ENCODE measurements at places on chromosomes 3 and 15.

GRCh38 chr3:46303240-46303639 is 50.7 kb upstream of the CCR2 start:
- DNase-seq: no peak

DNA sequence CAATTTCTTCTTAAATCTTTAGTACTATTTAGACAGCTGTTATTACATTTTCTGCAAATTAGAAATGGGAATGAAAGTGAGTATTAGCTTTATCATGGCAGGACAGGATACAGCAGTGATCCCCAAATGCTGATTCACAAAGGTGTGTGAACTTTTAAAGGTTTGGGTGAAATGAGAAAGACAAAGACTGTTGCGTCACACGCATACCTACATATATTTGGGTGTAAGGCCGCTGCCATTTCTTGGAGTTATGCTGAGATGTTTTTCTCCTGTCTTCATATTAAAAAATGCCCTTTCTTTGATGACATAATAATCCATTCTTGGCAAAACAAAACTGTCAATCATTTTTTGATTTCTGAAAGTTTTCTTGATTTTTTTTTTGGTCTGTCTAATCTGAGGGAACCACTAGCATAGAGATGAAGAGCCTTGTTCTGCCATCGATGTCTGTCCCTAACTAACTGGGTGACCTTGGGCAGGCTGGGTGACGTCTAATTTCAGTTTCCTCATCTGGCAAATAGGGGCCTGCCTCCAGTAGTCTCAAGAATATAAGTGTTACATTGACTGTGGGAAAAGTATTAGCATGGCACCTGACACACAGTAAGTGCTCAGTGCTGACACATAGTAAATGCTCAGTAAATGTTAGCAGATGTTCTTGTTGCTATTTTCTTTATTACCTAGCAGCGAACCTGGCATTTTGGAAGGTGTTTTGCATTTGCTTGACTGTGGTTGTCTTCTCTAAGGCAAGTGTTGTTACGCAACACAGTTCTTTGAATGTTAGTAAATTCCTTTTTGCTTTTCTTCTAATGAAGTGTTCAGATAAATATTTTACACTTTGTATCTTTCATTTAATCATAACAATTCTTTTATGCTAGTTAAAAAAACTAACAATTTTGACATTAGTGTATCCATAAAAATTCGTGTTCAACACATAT is 5.0 kb downstream of the MITF start:
- no peak for DNase-seq

DNA sequence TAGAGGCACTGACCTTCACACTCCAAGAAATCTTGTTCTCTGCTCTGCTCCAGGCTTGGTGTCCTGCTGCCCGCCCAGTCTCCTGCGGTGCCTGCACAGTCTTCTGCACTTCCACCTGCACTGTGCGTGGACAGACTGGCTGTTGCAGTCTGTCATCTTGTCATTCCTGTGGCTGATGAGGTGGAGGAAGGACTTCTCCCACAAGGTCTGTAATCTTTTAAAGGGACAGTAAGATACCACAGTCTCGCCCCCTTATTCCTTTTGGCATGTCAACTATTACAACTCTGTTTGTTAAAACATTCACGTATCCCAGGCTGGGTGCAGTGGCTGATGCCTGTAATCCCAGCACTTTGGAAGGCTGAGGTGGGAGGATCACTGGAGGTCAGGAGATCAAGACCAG is 54.1 kb upstream of the IGF2BP2 start:
- no peak for DNase-seq

DNA sequence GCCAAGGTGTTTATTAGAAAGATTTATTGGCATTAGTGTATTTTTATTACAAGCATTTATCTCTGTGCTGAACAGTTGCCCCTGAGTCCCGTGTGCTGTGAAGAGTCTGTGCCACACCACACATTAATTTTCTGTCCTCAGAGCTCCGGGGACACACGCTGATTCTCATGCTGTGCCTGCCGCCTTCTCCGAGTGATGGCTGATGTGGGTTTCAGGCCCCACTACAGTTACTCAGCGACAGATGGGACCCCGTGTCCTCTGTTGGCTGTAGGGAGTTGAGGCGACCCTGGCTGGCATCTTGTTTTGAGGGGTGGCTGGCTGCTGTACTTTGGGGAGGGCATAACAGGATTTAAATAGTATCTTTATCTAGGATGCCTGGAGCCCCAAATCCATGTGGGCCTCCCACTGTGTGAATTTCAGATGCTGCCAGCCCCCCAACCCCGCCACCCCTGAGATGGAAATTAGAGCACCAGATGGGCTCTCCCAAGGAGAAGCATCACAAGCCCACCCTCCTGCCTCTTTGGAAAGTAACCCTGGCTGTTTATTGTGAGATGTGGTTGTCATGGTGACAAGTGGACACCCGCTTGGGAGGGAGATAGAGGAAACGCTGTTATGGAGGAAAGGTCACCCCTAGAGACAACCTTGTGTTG is 185.6 kb downstream of the APBA2 start:
- no peak for DNase-seq

- DNase-seq: no peak
Measured at GRCh38 chr3:54137311-54137710, 15.0 kb downstream of the CACNA2D3 start.

DNA sequence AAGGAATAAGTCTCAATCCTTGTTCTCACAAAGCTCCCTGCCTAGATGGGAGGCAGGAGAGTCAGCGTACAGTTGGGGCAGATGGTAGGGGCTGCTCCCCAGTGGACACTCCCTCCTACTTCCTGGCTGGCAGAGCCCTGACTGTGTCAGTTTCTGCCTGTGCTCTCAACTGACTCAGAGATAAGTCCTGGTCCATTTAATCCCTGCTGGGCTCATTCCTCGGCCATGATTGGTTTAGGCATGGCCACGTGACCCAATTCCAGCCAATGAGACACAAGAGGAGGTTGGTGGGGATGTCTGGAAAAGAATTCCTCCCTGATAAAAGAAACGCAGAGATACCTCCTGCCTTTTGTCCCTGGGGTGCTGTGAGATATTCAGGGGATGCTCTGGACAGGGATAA is 118.1 kb upstream of the SLC6A11 start:
- no peak for DNase-seq

- peak; percentile 86 for DNase-seq
Measured at GRCh38 chr3:42581709-42582473, at the start of gene SEC22C. Gene SEC22C (minus strand): TSS chr3:42581967. CDS start chr3:42569046, 12,921 bp downstream.

DNA sequence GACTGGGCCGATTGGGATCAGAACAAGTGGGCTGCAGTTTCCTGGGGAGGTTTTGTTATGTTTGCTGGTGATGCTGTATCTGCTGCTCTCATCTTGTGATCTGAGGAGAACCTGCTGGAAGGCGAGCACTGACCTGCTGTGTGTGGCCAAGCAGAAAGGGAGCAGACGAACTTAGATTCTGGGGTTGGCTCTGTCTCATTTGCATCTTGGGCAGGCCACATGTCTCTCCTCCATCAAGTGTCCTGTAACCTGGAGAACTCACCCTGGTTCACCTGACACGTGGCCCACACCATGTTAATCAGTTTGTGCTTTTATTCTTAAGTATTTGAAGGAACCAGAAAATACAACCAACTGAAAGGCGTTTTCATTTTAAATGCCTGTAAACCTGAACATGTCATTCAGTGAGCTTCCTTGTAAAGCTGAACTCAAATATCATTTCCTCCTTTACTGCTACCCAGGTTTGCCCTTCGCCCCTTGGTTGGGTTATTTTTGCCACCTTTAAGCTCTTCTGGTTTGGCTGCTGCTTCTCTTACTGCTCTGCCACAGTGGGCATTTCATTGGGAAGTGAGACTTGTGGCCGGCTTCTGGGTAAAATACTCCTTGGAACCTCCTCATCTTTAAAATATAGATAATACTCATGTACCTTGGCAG is 33.5 kb upstream of the TRAK1 start:
- DNase-seq: no peak

GRCh38 chr3:86774082-86774691 is 216.8 kb downstream of the VGLL3 start:
- no peak for DNase-seq

DNA sequence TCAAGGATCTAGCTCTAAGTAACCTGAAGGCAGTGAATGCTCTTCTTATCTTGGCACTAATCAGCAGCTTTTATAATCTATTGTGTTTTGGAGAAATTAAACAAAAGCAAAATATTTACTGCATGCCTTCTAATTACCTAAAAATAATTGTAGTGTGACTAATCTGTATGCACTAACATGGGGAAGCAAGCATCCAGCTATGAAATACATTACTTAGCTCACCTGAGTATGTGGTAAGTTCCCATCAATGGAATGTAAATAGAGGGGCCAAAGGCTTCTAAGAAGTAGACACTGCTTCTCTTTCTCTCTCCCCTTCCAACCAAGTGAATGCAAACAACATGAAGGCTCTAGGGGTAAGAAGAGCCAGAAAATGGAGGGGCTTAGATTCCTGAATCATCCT is 165.6 kb downstream of the STAG1 start:
- DNase-seq: no peak

GRCh38 chr3:149021830-149022229 is 30.5 kb downstream of the GYG1 start:
- no peak for DNase-seq

DNA sequence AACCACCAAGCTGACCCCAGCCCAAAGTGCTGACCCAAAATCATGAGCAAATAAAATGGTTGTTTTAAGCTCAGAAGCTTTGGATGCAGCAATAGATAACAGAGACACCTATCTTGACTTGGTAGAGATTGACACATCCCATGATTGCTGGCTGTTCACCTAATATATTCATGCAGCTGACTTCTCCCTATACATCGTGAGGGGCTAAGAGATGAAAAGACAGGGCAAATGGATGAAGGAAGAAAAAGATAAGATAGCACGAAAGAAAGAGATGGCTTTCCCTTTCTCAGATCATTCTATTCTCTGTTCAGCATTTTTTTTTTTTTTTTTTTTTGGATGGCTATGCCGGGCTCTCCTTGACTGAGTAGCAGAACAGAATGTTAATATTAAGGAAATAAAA is 141.5 kb upstream of the ADAMTS9 start:
- no peak for DNase-seq

- no peak for DNase-seq
Measured at GRCh38 chr3:134754768-134755559, 40.1 kb upstream of the EPHB1 start.

GRCh38 chr3:149087208-149087607 is 875 bp upstream of the HLTF start:
- no peak for DNase-seq

- DNase-seq: no peak
Measured at GRCh38 chr15:53843166-53843565, 83.7 kb upstream of the WDR72 start.

DNA sequence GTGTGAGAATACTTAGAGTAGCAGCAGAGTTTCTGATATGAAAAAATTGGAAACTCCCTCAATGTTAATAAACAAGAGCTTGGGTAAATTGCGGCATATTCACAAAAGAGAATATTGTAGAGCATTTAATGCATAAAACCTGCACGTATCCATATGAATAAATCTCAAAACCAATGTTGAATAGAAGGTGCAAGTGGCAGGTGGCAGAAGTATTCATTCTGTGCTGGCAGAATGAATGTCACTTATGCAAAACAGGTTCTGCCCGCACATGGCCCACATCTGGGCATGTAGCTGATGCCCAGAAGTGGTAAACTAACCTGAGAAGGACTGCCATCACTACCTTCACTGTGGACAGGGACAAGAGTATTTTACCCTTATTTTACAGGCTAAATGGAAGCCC is 14.1 kb upstream of the PRSS50 start:
- DNase-seq: no peak

- no peak for DNase-seq
Measured at GRCh38 chr3:143035466-143036211, 34.3 kb downstream of the U2SURP start.

- DNase-seq: no peak
Measured at GRCh38 chr3:123759871-123760270, 124.3 kb downstream of the MYLK start.

DNA sequence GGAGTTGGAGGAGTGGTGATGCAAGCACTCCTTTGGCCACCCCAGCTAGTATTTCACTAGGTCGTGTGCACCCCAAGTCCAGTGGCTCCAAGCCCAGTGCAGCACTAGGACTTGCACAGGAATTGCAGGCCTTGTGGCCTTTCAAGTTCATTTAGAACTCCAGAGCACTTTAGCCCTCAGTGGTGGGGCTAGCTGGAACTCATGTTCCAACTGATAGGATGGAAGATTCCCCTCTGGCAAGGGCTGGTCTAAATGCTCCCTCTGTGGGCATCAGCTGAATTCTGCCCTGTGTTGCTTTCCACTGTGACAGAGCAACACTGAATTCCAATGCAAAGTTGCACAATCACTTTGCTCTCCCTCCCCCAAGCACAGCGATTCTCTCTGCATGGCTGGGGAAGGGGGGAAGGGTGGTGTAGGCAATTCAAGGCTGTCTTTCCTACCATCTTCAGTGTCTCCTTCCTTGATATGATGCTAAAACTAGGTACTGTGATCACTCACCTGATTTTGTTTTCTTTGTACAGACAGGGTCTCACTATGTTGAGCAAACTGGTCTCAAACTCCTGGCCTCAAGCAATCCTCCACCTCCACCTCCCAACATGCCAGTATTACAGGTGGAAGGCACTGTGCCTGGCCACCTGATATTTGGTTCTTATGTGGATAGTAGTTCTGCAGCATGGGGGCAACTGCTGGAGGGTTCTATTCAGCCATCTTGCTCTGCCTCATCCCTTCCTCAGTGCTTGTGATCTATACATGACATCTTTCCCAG is 10.3 kb downstream of the USF3 start:
- DNase-seq: no peak

GRCh38 chr3:131349946-131350347 is 31.6 kb upstream of the NUDT16 start:
- DNase-seq: no peak

DNA sequence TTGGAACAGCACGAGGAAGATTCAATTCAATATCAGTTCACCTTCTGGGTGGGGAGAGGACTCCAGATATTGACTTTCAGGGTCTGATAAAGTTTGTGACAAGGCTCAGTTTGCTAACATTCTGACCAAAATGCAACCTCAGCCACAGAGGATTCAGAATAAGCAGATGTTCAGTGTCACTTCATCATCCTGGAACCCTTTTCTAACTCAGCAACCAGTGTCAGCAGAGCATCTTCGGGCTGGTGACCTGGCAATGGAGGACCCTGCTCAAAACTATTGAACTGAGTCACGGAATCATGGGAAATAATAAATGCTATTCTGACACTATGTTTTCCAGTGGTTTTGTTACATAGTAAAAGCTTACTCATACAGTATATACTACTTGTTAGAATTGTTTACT is 433.4 kb upstream of the CFAP20DC start:
- DNase-seq: no peak

DNA sequence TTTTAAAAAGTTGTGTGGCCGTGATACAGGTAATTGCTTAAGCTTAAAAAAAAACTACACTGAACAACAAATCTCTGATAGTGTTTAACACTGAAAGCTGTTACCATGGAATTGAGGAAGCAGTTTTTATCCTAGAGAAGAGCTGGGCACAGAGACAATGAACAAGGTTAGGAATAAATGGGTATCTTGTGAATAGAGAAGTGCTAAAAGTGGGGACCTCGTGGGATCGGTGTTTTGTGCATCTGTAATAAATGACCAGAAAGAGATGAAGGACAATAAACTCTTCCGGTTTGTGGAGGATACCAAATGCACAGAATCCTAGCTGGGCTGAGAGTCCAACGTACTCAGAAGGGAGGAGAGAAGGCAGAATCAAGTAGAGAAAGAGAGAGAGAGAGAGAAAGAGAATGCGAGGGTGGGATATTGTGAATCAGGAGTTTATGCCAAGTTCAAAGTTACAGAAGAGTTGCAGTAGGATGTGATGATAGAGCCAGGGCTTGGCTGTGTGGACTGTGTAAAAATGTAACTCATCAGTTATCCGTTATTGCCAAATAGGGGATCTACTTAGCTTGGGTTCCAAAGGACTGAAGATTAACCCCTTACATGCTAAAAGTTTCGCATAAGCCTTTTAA is 148.9 kb downstream of the IL20RB start:
- no peak for DNase-seq

GRCh38 chr15:84657748-84658079 is 285 bp downstream of the NMB start:
- DNase-seq: no peak
